ENCODE measurements at places on chromosomes 1 and 21.

DNA sequence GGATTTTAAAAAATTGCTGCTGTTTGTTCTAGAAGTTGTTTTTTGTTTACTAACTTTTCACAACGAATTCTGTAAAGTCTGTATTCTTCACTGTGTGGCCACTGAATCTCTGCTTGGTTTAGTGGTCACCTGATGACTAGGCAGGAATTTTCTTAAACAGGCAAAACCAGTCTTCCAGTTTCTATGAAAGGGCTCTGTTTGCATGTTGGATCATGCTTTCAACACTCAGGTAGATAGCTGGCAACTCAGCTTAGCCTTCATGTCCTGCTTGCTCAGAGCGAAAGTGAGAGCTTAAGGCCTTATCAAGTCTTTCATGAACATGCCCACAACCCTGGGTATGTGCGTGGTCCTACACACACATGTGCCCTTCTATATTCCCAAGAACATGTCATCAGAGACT is 52.4 kb upstream of the CCDC190 start:
- DNase-seq, result no peak

DNA sequence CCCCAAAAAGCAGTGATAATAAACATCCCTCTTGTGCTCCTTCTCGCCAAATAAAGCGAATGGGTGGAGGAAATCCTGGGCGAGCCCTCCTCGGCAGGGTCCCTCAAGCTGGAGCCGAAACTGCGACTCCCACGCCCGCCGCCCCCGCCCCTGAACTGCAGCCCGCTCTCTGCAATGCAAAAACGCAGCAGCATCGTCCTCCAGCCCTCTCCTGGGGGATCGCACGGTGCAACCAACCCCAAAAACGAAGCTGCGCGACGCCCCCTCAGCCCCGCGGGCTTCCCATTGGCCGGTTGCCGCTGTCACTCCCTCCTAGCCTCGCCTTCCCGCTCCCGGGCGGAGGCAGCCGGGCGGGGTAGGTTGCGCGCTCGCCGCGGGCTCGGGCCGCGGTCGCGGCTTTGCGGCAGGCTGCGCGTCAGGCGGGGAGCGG is at the start of gene TMCC2:
Gene TMCC2 (plus strand): TSS at position 363 of the 430 bp plus-strand sequence. CDS start 619 bp downstream, outside the sequence.
- peak; percentile 99 for DNase-seq

GRCh38 chr1:184150776-184151531 is 99.4 kb downstream of the TSEN15 start:
- peak; percentile 81 for DNase-seq

- no peak for DNase-seq
These were observed 7.1 kb upstream of the PTTG1IP start for GRCh38 chr21:44880405-44881197.

GRCh38 chr1:60390593-60391282 is 317.2 kb upstream of the C1orf87 start:
- DNase-seq, result no peak

DNA sequence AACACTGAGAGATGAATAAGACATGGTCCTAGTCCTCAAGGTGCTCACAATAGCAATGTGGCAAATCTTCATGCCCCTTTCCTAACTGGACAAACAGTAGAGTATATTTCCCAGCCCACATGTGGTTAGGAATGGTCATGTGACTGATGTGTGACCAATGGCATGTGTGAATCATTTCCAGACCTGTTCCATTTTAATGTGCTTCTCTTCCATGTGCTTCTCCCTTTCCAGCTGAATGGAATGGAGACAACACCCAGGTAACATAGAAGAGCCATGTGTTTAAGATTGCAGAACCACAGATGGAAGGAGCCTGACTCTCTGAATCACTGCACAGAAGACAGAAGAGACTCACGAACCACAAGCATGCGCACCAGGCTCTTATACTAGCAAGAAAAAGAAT is 409.9 kb upstream of the NFIA start:
- DNase-seq, result no peak

DNA sequence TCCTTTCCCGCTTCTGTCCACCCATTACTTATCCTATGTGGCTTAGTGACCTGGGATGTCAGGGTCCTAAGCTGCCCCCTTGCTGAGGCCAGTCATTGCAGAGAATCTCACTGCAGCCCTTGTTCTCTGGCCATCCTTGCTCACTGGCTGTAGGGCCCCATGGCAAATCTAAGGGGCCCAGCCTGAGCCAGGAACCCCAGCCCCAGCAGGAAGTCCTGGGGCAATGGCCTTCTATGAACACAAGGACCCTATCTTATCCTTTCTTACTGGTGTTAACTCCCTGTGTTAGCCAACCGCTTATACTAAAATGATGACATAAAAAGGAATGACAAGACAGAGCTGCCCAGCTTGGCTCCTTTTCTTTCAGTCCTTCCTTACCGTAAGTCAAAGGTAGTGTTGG is 29.9 kb downstream of the DHCR24 start:
- no peak for DNase-seq

DNA sequence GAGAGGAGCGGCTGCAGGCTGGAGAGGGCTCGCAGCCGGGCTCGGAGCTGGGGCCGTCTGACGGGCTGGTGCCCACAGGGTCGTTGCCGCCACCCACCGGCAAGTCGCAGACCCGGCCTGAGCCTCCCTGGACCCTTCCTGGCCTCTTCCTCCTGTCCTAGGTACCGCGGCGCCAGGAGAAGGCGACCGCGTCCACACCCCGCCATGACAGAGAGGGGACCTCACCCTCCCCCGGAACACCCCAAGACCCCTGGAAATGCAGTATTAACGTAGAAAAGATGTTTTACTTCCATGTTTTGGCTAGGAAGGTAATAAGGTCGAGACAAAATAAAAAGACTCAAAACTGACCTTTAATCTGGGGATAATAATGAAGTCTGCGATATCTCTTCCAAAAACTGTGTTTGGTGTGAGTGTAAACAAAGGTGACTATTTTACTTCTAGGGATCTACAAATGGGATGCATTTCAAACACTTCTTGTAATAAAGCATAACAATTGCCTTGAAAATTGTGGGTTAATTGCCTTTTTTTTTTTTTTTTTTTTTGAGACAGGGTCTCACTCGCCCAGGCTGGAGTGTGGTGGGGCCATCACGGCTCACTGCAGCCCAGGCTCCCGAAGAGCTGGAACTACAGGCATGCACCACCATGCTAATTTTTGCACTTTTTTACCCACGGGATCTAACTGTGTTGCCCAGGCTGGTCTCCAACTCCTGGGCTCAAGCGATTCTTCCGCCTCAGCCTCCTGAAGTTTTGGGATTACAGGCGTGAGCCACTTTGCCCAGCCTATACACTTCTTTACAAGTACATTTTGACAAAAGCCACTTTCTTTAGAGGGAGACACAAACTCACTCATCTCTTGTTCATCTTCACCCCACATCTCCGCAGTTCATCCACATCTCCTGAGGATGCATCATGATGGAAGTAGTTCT is 838 bp upstream of the RSRP1 start:
- no peak for DNase-seq

GRCh38 chr1:118688891-118689290 is 299.3 kb downstream of the TBX15 start:
- no peak for DNase-seq

GRCh38 chr1:30877205-30877912 is 31.2 kb downstream of the SDC3 start:
- DNase-seq, result peak; percentile 92

GRCh38 chr1:74502858-74503257 is 9.6 kb downstream of the LRRC53 start:
- DNase-seq, result no peak

- DNase-seq, result no peak
These were observed 20.8 kb upstream of the BLACAT1 start for GRCh38 chr1:205476648-205477047.

DNA sequence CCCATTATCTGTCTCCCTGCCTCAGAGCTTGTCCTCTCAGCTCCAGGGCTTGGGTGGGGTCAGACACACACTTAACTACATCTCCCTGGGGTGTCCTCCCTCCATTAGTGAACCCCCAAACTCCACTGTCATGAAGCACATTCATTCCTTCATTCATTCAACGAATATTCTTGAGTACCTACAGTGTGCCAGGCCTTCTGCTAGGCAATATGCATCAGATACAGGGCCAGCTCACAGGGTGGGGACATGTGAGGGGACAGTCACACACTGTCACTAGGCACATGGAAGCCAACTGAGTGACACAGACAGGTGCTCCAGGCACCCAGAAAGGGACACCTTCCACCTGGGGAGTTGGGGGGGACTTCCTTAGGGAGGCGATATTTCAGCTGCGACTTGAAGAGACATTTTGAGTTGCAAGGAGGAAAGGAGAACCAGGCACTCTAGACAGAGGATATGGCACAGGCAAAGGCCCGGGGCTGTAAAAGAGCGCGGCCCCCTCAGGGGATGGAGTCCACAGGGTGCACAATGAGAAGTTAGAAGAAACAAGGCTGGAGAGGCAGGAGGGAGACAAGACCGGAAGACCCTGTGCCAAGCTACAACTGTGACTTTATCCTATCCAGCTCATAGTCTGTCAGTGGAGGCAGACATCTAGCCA is 8.7 kb upstream of the S100A8 start:
- peak; percentile 3 for DNase-seq

GRCh38 chr1:25748531-25749205 is 51.3 kb upstream of the SELENON start:
- DNase-seq, result no peak

DNA sequence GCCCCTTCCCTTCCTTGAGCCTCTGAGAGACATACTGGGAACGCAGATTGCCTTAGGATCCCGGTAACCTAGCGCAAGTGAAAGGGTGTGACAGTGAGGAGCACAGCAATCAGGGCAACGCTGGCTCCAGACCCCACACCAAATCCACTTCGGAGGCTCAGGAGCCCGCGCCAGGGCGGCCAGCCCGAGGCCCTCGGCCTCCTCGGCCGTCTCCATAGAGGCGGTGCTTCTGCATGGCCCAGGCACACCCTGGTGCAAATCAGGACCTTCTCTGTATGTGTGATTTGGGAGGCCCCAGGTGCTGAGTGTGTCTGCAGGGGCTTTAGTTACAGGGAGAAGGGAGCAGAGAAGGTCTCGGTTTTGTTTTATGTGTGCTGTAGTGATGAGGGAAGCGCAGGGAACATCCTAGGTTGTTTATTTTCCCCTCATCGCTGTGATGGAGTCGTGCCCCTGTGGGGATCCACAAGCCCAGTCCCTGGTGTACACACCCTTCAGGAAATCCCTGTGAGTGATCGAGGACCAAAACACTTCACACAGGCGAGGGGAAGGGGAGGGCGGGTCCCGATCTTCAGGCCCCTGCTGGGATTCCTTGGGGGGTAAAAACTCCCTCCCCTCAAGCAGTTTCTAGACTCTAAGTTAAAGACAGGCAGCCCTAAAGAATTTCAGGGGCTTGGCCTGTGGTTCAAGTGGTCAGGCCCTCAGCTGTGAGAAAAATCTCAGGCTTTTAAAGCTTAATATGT is 9.4 kb downstream of the KIAA1614 start:
- DNase-seq, result no peak

DNA sequence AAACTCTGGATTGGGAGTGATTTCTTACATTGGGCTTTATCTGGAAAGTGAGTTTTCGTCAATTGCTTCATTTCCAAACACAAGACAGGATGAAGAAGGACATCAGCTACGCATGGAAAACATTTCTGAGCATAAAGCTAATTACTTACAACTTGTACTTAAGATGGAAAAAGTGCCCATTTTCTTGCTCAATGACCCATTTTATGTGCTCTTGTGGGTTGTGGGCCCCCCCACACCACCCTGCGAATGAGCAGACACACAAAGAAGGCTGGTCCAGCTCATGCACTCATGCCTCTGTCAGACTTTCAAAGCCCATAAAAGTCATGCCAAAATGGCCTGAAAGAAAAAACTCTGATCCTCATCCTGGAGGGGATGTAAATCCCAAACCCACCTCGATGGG is 663.0 kb downstream of the AJAP1 start:
- DNase-seq, result no peak

- no peak for DNase-seq
These were observed 8.0 kb downstream of the ADGRL2 start for GRCh38 chr1:81808760-81809159.

DNA sequence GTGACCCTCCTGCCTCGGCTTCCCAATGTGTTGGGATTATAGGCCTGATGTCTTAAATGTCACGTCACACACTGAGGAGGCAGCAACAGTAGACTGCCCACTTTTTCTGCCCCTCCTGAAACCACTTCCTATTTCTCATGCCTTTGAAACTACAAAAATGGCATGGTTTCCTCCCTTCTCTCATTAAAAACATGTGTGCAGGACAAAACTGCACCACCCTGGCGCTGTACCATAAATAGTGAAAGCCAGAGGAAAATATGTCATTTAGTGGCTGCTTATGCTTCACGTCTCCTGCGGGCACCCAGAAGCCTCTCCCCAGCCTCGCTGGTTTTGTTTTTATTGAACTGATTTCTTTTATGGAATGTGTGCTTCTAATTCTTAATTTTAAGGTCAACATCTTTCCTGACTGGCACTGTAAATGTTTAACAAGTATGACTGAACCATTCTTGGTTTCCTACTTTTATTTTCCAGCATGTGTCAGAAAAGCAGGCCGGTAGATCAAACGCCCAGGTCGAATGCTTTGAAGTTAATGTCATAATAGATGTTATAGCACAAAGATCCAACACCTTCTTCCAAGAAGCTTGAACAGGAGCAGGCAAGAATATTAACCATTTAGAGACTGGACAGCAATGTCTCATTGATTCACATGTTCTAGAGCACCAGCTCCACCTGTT is 59.6 kb upstream of the C1orf87 start:
- DNase-seq, result peak; percentile 90

GRCh38 chr1:205813755-205814058 is 709 bp upstream of the SLC41A1 start:
- DNase-seq, result no peak

GRCh38 chr1:168640836-168641235 is 64.4 kb downstream of the XCL1 start:
- DNase-seq, result no peak

- DNase-seq, result no peak
These were observed 88.5 kb upstream of the HMCN1 start for GRCh38 chr1:185645686-185646085.

All from AG20443 (cell line).